ENCODE measurements at places on chromosomes 7 and 10.

DNA sequence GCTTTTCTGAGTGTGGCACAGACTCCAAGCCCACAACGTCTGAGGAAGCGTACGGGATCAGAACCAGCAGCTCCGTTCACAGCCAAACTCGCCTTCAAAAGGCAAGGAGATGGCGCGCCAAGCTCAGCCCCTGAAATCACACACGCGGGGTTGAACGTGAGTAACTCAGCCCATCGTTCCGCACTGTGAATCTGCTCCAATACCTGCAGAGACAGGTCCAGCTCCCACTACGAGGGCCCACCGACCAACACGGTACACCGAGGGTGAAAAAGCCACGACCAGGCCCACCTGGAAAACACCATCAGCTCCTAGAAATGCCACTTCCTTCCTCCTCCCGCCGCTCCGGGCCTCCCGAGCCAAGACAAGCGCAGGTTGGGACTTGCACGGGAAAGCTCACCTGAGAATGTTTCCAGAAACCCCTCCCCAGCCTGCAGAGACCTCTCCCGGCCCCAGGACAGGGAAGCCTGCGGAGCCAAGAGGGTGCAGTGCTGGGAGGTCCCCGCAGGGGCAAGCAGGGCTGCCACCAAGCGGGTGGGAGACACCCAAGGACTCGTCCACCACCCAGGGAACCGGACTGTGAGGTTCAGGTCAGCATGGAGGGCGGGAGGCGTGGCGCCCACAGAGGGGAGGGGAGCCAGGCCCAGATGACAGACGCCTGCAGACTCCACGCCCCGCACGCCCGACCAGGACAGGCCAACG, 93.9 kb upstream of the PDGFA start:
- DNase-seq, result no peak

DNA sequence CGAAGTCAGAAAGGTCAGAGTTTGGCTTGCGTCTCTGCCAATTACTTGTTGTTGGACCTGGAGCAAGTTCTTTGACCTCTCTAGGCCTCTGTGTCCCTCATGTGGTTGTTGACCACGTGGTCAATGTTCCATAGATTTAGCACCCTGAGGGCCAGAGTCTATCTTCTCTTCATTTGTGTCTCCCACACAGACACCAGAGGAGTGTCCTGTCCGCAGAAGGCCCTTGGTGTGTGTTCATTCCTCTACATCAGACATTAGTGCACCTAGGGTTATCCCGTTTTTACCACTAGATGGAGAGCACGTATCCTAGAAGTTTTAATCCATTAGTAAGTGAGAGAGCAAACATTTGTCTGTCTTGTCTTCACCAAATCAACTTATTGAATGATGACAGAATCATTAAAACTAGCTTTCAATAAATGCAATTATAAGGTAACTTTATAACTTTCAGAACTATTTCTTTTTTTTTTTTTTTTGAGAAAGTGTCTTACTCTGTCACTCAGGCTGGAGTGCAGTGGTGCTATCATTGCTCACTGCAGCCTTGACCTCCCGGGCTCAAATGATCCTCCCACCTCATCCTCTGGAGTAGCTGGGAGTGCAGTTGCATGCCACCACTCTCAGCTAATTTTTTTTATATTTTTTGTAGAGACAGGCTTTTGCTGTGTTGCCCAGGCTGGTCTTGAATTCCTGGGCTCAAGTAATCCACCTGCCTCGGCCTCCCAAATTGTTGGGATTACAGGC, 122.5 kb upstream of the ANKRD1 start:
- no peak for DNase-seq

- DNase-seq, result no peak
Measured at GRCh38 chr7:85220651-85221050, 33.8 kb upstream of the SEMA3D start.

DNA sequence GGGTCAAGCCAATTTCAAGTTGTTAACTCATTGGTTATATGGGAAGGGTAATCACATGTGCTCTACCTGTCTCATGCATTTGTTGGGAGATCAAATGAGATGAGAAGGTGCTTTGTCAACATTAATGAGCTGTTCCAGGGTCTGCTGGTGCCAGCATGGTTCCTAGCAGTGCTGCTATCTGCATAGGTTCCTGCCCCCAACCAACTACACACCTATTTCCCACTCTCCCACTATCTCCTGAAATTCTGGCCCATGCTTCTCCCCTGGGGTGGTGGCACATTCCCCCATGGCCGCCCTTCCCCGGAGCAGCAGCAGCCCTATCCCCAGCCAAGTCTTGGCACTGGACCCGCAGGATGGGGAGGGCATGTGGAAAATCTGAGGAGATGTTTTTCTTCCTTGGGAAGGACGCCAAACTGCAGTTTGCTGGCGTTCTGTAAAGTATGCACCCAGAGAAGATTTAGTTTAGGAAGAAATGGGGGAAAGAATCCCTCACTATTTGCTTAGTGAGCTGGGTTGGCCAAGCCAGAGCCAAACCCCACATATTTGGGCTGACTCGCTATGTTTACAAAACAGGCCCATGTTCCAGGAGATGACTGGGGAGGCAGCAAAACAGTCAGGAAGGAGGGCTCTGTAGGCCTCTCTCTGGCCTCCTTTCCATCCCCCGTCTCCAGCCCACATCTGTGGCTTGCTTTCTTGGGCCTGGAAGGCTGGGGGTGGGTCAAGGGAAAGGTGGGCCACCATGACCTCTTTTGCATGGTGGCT, 42.5 kb downstream of the PPP1R3C start:
- no peak for DNase-seq

Data from stimulated activated CD4-positive, alpha-beta T cell treated with anti-CD3 and anti-CD28 coated beads, Interleukin-12 subunit alpha, Interleukin-12 subunit beta, amount 100 ng/mL, for 4 hours (primary cell).